ENCODE measurements at places on chromosomes 12 and 14.

DNA sequence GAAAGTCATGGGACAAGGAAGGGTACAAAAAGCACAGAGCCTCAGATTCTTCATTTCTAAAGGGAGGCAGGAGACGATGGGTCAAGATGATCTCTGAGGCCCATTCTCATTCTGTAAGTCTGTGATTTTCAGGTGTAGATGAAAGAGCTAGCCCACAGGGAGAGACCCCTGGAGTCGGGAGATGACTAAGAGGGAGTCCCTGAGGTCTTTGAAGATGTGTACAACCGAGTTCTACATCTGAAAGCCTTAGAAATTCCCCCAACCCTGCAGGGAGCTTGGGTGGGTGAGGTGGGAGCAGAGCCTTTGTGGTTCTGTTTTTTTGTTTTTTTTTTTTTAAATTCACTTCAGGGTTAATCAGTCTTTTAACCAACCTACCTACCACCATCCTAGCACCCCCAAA, 3.1 kb downstream of the WNT10B start:
- no peak for DNase-seq

DNA sequence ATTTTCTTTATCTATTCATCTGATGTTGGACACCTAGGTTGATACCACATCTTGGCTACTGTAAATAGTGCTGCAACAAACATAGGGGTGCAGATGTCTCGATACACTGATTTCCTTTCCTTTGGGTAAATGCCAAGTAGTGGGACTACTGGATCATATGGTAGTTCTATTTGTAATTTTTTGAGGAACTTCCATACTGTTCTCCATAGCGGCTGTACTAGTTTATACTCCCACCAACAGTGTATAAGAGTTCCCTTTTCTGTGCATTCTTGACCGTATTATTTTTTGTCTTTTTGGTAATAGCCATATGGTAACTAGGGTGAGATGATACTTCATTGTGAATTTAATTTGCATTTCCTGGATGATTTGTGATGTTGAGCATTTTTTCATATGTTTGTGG, 71.8 kb downstream of the LRP6 start:
- DNase-seq: no peak

- no peak for DNase-seq
Observed at GRCh38 chr12:119090276-119090675, 88.5 kb upstream of the HSPB8 start.

GRCh38 chr12:5904441-5904840, 40.6 kb downstream of the ANO2 start:
- DNase-seq: no peak
